Tongue (tissue), 3 donors: ENCODE measurements at places on chromosomes 7 and 10. TPM values are rescaled to one million over a fixed set of nuclear protein-coding genes. Genes with fewer than 3 reads are reported as not detected.

DNA sequence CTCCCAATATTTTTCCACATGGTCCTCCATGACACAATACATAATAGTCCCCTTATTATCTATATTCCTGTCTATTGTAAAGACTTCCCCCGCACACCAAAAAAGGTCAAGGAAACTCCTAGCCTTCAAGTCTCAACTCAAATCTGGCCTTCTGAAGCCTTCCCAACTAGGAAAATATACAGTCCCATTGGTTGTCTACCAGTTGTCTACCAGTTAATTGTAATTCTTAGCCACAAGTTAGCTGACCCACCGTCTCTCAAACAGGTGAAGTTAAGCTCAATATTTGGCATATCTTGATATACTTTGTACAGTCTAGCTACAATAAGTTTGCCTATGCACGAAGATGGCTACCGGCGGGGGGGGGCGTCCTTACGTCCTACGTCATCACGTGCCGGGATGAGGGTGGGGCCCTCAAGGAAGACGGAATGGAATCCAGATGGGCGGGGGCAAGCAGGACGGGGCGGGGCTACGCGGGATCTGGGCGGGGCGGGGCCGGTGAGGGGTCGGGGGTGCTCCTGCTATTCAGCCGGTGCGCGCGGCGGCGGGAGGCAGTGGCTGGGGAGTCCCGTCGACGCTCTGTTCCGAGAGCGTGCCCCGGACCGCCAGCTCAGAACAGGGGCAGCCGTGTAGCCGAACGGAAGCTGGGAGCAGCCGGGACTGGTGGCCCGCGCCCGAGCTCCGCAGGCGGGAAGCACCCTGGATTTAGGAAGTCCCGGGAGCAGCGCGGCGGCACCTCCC, at the start of gene AHR:
Gene AHR, plus strand, starts transcription at position 551 of the 738 bp plus-strand sequence. CDS start 613 bp downstream, outside the sequence.
- peak; percentile 93 for DNase-seq

Gene MPLKIP
- total RNA-seq: 8.9 TPM

GRCh38 chr7:6161463-6162330, 110.7 kb downstream of the CYTH3 start:
- DNase-seq: no peak

Gene COMMD3
- total RNA-seq: 39.7 TPM

DNA sequence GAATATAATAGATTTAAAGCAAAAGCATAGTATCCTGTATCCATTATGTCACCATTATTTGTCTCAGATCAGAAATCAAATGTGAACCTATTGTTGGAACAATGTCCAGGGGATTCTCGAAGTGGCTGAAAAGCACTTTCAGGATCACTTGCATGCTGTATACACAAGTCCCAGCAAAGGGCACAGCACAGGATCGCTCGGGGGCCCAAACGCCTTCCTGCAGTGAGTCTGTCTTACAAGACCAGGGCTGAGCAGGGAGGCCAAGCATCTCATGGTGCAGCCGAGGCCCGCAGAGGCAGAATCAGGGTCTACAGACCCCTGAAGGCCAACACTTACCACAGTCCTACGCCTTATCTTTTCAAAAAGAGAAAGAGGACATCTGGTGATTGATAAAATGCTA, 92.3 kb downstream of the TNS3 start:
- DNase-seq: no peak

Gene SPDYE16
- total RNA-seq: 0.72 TPM

- no peak for DNase-seq
Measured at GRCh38 chr10:48504141-48504885, 100.6 kb downstream of the ARHGAP22 start.

Gene CPA2
- total RNA-seq: not detected
